ENCODE measurements at places on chromosomes 2 and 18.

- DNase-seq: no peak
These were observed 43.0 kb downstream of the STAT1 start for GRCh38 chr2:190970873-190971506.

- DNase-seq: no peak
These were observed 11.5 kb downstream of the ITGA6 start for GRCh38 chr2:172438741-172439508.

DNA sequence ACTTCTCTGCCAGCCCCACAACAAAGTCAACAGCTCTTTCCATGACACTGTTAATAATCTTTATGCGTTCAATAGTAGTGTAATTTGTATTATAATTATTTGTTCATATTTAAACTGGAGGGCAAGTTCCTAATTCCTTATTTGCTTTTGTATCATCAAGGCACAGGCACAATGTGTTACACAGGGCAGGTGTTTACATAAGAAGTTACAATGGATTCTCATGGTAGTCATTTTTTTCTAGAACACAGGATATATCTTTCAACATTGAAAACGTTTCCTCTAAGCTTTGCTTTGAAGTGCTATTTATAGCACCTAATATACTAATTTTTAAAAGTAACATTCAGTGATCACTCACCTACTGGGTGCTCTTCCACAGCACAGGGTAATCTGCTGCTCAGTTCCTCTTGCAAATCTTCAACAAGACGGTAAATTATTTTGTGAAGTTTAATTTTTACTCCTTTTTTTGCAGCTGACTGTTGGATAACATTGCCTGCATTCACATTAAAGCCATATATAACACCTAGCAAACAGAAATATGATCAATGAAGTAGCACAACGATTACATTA is 7.3 kb downstream of the RPS27A start:
- DNase-seq: no peak

GRCh38 chr18:48228301-48228715 is 180.9 kb downstream of the ZBTB7C start:
- DNase-seq: no peak

GRCh38 chr18:10892786-10893185 is 256.6 kb downstream of the PIEZO2 start:
- no peak for DNase-seq

DNA sequence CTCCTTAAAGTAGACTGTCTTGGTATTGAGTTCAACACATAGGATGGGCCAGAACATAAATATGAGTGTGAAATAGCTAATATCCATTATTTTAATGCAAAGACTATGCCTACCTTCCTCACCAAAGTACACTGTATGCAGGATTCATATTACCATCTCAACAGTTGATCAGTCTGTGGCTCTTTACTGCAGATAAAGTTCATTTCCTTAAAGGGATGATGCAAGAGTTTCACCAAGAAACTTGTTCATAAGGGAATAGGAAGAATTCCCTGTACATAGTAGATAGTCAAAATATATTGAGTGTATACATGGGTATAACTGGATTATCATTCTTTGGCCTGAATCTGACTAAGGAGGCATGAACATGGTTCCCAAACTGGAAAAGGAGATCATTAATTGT is 35.0 kb downstream of the MARS2 start:
- no peak for DNase-seq

DNA sequence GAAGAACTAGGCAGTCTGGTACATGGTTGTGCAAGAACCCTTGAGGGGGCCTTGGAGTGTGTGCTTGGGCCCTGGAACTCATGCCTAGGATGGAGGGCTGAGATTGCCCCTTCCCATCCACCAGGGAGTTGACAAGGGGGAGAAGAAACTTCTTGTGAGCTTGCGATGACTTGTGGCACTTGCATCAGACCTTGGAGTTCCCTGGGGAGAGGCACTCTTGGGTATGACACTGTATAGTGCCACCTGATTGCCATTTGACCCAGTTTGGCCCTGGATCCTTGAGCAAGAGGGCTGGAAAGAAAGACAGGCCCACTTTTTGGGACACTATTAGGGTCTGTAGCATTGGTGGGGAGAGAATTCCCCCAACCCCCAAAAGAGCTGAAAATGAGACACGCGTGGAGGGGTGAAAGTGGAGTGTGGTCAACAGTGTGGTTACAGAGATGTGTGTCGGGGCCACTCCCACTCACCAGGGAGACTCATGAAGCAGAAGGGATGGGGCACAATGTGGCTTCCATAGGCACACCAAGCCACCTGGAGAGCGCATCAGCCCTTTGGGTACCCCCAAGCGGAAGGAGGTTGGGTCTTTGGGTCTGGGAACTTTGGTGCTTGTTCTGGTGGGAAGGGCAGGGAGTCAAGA is 101.3 kb downstream of the MSH2 start:
- DNase-seq: no peak

GRCh38 chr18:3233004-3233403 is 13.2 kb upstream of the MYOM1 start:
- DNase-seq: no peak

- DNase-seq: no peak
These were observed 180.2 kb downstream of the THADA start for GRCh38 chr2:43415592-43415991.

GRCh38 chr2:119218478-119219064 is 5.1 kb upstream of the STEAP3 start:
- DNase-seq: no peak

DNA sequence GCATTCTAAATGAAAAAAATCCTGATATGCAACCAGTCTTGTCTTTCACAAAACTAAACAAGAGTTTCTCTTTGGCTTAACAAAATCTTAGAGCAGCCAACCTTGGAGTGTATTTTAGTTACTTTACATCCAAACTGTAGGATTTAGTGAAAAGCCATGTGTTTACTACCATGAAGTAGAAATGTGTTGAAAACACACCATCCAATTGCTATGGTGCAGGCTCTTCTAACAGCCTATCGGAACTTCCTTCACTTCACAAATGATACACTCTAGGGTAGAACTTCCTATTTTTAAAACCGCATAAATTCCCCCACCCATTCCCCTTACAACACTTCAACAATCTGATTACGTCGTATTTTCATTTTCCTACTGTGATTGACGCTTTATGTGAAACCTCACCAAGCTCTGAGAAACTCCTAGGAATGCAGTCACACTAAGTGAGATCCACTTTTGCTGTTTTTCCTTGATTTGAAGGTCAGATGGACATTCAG is 74.4 kb upstream of the MAP4K4 start:
- DNase-seq: no peak

DNA sequence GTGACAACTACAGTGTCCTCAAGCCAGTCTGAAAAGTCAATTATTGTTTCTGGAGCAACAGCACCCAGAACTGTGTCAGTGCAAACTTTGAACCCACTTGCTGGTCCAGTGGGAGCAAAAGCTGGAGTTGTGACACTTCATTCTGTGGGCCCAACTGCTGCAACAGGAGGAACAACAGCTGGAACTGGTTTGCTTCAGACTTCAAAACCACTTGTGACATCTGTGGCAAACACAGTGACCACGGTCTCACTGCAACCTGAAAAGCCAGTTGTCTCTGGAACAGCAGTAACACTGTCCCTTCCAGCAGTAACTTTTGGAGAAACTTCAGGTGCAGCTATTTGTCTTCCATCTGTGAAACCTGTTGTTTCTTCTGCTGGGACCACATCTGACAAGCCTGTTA is 59.8 kb downstream of the TAF4B start:
- DNase-seq: no peak

DNA sequence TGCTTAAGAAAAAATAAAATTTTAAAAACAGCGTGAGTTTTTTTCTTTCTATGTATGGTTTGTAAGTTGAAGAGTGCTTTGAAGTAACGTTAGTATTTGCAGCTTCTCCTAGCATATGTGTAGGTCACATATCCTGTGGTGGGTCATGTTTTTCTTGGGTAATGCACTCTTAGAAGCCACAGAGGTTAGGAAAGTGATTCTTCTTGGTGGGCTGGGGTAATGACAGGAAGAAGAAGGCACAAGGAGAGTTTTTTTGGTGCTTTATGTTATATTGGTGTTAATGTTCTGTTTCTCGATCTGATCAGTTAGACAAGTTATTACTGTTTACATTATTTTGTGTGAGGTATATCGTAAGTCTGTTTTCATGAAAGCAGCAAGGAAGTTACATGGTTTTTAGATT is 109.0 kb downstream of the ICA1L start:
- DNase-seq: no peak

DNA sequence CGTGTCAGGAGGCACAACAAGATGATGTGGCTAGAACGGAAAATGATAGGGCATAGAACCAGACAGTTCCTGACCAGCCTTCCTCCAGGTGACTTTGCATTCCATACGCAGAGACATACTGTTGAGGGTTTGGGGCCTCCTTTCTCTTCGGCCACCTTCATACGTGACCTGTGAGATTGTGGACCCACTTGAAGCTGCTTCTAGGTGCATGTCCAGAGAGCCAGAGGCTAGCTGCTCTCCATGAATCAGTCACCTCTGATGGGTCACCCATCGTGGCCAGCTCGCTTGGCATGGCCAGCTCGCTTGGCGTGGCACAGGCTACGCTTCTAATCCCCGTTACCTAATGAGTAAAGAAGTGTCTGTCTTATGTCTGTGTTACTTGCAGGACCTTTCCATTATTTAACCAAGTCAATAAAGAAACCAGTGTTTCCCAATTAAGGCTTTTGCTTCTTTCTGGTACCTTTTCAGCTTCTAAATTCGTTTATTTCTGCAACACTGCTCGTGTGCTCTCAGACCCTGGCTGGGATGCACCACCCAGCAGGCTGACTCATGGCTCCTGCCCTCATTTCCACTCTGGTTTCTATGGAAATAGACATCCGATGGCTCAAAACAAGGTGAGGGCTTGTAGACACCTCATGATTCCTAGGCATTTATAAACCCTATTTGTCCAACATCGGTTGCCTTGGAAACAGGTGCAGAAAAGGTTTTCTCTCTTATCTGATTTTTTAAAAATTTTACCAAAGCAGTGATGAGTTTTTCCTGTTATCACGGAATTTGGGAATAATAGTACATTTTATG is 86.7 kb upstream of the B3GNT7 start:
- DNase-seq: no peak

GRCh38 chr18:57837917-57838548 is 34.9 kb upstream of the ATP8B1 start:
- no peak for DNase-seq

DNA sequence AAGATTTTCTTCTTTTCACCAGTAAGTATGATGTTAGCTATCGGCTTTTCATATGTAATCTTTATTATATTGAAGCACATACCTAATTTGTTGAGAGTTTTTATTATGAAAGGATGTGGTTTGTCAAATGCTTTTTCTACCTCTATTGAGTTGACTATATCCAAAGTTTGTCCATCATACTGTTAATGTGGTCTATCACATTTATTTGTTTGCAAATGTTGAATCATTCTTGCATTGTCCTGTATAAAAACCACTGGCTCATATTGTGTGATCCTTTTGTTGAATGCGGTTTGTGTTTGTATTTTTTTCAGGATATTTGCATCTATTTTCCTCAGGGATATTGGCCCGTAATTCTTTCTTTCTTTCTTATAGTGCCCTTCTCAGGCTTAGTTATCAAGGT is 675.5 kb downstream of the NUP35 start:
- no peak for DNase-seq

DNA sequence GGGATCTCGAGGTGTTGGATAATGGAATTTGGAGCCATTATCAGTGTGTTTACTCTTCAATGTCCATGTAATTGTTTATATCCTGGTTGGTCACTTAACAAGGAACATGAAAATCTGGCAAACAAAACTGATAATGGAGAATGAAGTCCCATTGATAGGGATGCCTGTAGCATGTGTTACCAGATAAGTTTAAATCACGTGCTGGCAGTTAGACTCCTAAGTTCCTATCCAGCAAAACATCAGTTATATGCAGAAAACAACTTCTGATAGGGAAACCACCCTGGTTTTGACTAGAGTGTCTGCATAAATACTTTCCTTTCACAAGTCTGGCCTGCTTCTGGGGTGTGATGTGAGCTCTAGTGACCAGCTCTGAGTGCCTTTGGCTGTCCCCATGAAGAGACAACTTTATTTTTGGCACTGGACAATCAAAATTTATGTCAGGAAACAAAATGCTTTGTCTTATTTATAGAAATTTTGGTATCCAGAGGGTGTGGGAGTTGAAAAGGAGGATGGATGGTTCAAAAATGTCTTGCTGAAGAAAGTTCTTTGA is 82.0 kb downstream of the FHOD3 start:
- no peak for DNase-seq

- no peak for DNase-seq
These were observed 8.9 kb downstream of the ECEL1 start for GRCh38 chr2:232478571-232479340.

- DNase-seq: no peak
These were observed 102.3 kb downstream of the TGIF1 start for GRCh38 chr18:3552305-3552704.

GRCh38 chr18:31426021-31426420 is 21.5 kb upstream of the DSG3 start:
- no peak for DNase-seq

GRCh38 chr18:22563164-22563583 is 145.5 kb upstream of the CTAGE1 start:
- no peak for DNase-seq

GRCh38 chr2:231334981-231335380 is 60.5 kb upstream of the B3GNT7 start:
- no peak for DNase-seq

DNA sequence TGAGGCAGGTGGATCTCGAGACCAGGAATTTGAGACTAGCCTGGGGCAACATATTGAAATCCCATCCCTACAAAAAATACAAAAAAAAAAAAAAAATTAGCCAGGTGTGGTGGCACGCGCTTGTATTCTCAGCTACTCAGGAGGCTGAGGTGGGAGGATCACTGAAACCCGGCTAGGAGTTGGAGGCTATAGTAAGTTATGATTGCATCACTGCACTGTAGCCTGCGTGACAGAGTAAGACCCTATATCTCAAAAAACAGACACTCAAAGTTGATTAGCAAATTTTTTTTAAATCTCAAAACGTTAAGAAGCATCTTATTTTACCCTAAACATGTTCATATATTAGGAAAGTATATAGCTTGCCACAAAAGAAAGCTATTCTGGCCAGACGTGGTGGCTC is 7.6 kb downstream of the RAB1A start:
- no peak for DNase-seq

DNA sequence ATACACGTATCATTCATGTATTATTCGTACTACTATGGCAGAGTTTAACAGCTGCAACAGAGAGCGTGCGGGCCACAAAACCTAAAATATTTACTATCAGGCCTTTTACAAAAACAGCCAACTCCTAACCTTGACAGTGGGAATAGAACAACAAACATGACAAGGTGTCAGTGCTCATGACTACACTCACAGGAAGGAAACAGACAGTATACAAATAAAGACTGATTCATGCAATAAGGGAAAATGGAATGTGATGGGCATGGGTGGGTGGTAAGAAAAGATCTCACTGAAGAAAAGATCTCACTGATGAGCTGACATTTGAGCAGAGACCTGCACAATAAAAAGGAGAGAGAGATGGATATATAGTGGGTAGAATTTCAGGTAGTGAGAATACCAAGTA is 347.8 kb downstream of the ALK start:
- no peak for DNase-seq

- DNase-seq: no peak
These were observed 78.3 kb downstream of the MBP start for GRCh38 chr18:77054288-77054605.
